ENCODE measurements at places on chromosomes 6 and 20.
A peak's percentile ranks its signal among the peaks of the same experiment; 100 is the strongest.

DNA sequence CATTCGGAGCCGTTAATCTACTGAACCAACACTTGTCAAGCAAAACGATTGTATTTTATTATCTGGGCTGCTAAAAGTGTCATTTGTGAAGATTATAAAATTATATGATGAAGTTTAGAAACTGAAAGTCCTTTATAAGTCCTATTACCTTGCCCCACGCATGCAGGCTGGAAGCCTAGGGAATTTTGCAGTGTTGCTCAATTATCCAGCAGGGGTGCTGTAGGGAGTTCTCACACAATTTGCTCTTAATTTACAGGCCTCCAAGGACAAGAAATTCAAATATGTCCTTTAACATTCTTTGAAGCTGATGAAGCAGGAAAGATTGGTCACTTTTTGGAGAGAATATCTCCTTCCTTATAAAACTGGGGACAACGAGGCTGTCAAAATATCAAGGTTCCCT lies 368.9 kb downstream of the LMBRD1 start:
- DNase-seq = no peak

- DNase-seq = no peak
These were observed 95.9 kb downstream of the TAF4 start for GRCh38 chr20:61969806-61970205.

DNA sequence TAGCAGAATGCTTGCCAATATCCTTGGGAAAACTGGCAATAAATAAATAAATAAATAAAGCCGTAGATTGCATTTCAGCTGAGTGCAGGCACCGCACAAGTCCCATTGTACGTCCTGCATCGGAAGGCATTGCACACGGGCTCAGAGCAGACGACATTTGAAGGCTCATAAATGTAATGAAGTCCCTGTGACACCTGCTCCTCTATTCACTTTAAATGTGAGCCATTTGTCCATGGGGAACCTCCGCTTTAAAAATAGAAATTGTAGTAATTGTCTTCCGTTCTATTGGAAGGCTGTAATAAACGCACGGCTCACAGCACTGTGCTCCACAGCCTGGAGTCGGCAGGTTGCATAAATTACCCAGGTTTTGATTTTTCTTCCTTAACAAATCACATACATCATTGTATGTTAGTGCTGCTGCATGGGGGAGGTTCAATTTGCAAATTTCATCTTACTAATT lies 32.6 kb downstream of the MYT1 start:
- no peak for DNase-seq

GRCh38 chr6:46044881-46045617 lies 29.4 kb upstream of the CLIC5 start:
- no peak for DNase-seq

GRCh38 chr6:152750694-152751093 lies at the start of gene VIP:
VIP (plus strand) TSS chr6:152750797; CDS start chr6:152752178, 1,381 bp downstream.
- no peak for DNase-seq

DNA sequence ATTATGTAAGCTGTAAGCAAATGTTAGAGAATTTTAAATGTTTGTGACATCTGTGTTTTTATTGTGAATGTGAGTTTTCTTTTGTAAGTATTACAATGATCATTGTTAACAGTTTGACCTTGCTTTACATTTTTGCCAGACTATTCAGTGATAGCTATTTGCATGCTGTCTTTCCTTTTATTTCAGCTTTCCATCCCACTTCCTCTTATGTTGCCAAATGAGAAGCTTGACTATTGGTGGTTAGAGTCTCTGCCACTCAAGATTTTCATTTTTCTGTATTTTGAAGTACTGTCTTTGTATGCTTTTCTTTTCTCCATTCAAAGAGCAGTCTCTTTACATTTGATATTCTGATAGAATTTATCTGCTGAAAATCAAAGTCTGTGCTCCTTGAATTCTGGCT lies 104.1 kb downstream of the PRIM2 start:
- DNase-seq = no peak

DNA sequence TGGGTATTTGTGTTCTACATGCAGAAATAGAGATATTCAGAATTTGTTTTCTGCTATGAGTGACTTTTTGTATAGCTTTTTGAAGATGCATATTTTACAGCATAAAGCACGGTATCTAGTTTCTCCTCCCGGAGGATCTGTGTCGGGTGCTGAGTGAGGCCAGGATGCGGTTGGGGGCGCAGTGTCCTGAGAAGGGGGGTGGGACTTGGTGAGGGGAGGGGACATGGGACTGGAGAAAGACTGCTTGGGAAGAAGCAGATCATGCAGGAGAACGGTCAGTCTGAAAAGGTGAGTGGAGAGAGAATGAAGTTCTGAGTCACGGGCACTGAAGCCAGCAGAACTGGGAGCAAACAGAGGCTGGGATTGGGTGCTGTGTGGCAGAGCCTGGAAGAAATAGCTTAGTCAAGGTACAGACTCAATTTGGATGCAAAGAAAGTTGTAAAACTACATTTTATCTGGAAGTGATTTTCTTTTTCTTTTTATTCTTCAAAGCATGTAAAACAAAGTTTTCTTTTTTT lies 44.0 kb downstream of the STX11 start:
- no peak for DNase-seq

DNA sequence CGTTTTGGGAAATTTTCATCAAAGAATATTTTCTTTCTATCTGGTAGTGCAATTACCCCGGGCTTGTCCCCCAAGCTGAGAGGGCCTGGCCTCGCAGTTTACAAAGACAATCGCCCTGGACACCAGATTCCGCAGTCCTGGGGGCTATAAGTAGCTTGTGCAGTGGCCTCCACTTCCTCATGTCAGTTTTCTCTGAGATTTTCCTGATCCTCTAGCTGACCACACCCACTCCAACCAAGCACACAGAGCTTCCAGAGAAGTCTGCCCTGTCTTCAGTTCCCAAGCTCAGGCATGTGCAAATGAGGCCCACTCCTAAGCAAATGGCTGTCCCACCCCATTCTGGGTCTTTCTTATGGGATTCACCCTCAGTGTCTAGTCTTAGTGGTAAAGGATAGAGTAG lies 245.3 kb downstream of the MAFB start:
- DNase-seq = no peak

DNA sequence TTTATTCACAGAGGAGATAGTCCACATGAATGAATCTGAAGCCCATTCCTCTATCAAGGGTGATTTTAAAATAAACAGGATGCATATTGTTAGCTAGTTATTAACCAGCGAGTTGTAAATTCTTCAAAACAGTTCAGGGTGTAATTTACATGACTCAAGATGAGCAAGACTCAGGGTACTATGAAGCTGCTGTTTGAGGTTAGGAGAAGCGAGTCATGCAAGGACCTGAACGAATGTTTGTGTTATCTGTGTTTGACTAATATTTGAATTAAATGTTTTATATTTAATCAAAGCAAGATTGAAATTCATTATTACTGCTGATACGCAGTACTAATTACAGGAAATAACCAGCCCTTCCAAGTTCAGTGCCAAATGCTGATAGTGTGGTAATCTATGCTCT lies 191.1 kb downstream of the SAMD5 start:
- no peak for DNase-seq

GRCh38 chr6:63685446-63686379 lies 50.1 kb downstream of the PHF3 start:
- no peak for DNase-seq

- DNase-seq = no peak
These were observed 24.9 kb downstream of the KIF13A start for GRCh38 chr6:17962436-17963031.

- no peak for DNase-seq
These were observed 6.5 kb downstream of the PDRG1 start for GRCh38 chr20:31945319-31945718.

- DNase-seq = no peak
These were observed 39.7 kb downstream of the BCAS4 start for GRCh38 chr20:50834599-50835005.

DNA sequence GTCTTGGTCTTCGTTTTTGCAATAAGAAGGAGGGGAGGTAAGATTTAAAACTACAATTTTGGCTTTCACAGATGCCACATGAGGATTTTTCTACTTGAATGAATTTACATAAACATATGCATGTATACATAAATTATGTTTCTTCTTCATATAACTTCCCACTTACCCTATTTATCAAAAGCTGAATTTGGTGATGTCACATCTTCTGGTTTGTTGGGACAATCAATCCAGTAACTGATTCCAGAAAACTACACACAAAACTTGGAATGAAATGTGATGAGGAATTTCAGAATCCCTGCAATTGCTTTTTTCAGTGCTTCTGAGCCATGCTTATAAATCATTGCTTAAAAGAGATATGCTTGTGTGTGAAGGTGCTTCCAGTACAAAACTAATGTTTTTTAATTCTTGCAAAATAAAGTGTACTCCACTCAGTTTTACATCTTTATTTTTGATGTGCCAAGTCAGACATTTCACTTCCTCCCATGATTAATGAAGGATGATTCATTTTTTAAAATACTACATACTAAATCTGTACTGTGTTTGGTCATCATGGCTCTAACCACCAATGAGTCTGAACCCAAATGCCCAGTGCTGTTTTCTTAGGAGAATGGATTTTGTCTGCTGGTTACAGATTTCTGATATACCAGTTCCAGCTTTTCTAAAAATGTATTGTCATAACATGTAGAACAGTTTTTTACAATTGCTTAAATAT lies 32.1 kb upstream of the RIN2 start:
- no peak for DNase-seq

- no peak for DNase-seq
These were observed 150.6 kb downstream of the TAF4 start for GRCh38 chr20:61915101-61915500.

DNA sequence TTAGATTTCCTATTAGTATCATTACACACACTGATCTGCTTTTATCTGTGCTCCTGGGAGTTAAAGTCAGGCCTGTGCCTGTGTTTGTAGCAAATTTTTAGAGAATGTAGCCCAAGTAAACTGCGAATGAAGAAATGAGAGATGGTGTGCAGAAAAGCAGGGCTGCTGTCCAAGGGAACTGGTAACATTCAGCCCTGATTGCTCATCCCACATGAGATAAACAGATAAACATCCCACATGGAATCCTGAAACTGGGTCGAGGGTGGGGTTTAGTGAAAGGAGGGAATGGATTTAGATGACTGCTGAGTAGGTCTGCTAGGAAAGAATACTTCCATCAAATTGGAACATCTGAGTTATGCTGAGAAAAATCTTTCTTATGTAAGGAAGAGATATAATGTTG lies 69.1 kb downstream of the GRIK2 start:
- no peak for DNase-seq

- no peak for DNase-seq
These were observed 60.6 kb downstream of the TOX2 start for GRCh38 chr20:43975096-43975768.

DNA sequence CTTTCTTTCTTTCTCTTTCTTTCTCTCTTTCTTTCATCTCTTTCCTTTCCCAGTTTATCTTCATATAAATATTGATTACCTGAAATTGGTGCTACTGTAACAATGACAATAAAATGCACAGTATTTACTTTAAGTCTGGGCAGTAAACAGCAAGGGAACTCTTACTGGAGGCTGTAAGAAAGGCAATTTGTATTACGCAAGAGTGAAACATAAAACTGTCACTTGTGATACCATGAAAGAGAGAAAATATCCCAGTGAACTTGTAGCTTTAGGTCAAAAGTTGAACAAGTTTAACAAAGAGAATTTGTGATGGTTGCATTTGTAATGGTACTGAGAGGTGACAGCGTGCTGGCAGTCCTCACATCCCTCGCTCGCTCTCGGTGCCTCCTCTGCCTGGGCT lies 80.0 kb downstream of the EYS start:
- DNase-seq = no peak

DNA sequence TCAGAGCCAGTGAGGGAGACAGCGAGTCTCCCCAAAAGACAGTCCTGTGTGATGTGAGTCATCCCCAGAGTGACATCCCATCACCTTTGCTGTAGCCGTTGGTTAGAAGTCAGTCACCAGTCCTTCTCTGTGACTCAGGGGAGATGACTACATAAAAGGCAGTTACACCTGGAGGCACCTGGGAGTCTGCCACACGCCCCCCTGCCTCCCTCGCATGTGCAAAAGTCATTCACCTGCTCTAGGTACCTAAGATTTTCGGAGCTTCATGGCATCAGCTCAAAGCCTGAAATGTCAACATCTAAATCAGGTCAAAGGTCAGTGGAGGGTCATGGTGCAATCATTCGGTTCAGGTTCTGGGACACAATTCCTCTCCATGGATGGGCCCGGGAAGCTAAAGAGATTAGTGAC lies 50.3 kb downstream of the PRR18 start:
- no peak for DNase-seq

- no peak for DNase-seq
These were observed 123.0 kb downstream of the MAP3K7 start for GRCh38 chr6:90463874-90464273.

- DNase-seq = no peak
These were observed 8.0 kb downstream of the TMEM181 start for GRCh38 chr6:158567871-158568401.

GRCh38 chr6:6771964-6772363 lies 183.4 kb downstream of the LY86 start:
- no peak for DNase-seq

GRCh38 chr20:38754924-38755323 lies 6.7 kb downstream of the ACTR5 start:
- no peak for DNase-seq

DNA sequence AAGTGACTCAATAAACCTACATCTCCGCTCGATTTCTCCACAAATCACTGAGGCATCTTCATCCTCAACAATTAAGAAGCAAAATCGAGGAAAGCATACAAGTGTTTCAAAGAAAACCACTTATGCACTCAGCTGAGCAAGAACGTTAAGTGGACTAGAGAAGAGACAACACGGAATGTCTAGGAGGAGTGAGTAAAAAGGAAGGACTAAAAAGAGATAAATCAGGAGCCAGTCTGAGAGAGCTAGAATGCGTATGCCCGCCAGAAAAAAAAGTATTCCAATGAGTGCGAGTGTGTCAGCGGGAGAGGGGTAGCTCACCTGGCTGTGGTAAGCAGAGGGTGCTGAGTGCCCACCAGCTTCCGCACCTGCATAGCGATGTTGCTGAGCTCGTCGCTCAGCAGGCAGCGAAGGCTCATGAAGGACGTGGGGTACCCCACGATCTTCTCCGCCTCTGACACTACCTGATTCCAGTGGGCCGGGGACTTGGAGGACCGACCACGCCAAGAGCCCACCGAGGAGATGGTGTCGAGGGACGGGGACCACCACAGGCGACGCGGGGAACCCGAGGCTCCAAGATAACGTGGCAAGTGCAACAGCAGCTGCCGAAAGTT lies 587 bp downstream of the PDSS2 start:
- DNase-seq = peak; percentile 5

DNA sequence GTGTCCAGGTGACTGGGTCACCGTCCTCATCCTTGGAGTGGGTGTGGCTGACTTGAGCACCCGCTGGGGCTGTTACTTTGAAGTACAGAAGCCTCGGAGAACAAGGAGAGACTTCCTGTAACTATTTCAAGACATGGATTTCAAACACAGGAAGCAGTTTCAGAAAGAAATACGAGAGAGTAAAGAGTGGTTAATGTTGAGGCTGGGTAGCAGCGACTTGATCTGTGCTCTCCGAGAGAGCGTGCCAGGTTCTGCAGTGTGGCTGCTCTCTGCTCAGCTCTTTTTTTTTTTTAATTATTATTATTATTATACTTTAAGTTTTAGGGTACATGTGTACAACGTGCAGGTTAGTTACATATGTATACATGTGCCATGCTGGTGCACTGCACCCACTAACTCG lies 17.5 kb upstream of the EFCAB8 start:
- DNase-seq = no peak

- DNase-seq = no peak
These were observed 48.3 kb downstream of the ADGRF1 start for GRCh38 chr6:46993846-46994245.

GRCh38 chr6:106381881-106382280 lies 21.4 kb downstream of the CRYBG1 start:
- no peak for DNase-seq

GRCh38 chr6:16644540-16645250 lies 116.6 kb downstream of the ATXN1 start:
- no peak for DNase-seq

Measured in activated T-helper 9 cell treated with anti-CD3 and anti-CD28 coated beads, Interleukin-2, amount 50 U/mL, for 16 hours (primary cell).